Glutamatergic neuron (in vitro differentiated cells): ENCODE measurements at places on chromosomes 4 and X. TPM values are rescaled to one million over a fixed set of nuclear protein-coding genes. Genes with fewer than 3 reads are reported as not detected.

The CTAG2 gene
- not detected for total RNA-seq

The DDIT4L gene
- total RNA-seq: not detected

The UNC5C gene
- total RNA-seq: 41.2 TPM

The RAB40A gene
- 0.47 TPM for total RNA-seq
